ENCODE measurements at places on chromosomes 12 and 14. TPM values are rescaled to one million over a fixed set of nuclear protein-coding genes. Genes with fewer than 3 reads are reported as not detected.

Gene NR2C1
- total RNA-seq, result 35.5 TPM

Gene P2RX7
- total RNA-seq, result 16.6 TPM

Gene C12orf42
- total RNA-seq, result not detected

Gene PLXNC1
- total RNA-seq, result 0.16 TPM

Gene ENDOU
- total RNA-seq, result 0.13 TPM

Gene GYS2
- not detected for total RNA-seq

Gene SMCO3
- total RNA-seq, result 1.1 TPM

Gene SERPINA9
- not detected for total RNA-seq

Gene TMPRSS12
- not detected for total RNA-seq

Gene PSME1
- 118 TPM for total RNA-seq

Gene TMEM119
- total RNA-seq, result not detected

Gene USP44
- total RNA-seq, result 0.81 TPM

Gene LACRT
- not detected for total RNA-seq

Gene VSX2
- total RNA-seq, result not detected

Gene PPP4R4
- under 0.01 TPM for total RNA-seq

Gene TEX52
- total RNA-seq, result not detected

Gene SLCO1C1
- not detected for total RNA-seq

Gene RD3L
- not detected for total RNA-seq

Gene ACVRL1
- total RNA-seq, result 413 TPM

Gene PTGER2
- total RNA-seq, result under 0.01 TPM

Gene ST8SIA1
- total RNA-seq, result 0.06 TPM

Gene CCDC198
- not detected for total RNA-seq

Gene CLEC4E
- total RNA-seq, result not detected
